ENCODE measurements at places on chromosomes 4 and X. TPM values are rescaled to one million over a fixed set of nuclear protein-coding genes. Genes with fewer than 3 reads are reported as not detected.

The HEPH gene
- not detected for total RNA-seq

The FDCSP gene
- total RNA-seq: not detected

The GLUD2 gene
- 0.35 TPM for total RNA-seq

The GAGE2A gene
- not detected for total RNA-seq

The TMEM144 gene
- 229 TPM for total RNA-seq

The GRIA2 gene
- total RNA-seq: not detected

The SORBS2 gene
- 23.8 TPM for total RNA-seq

The TSPAN5 gene
- 3.0 TPM for total RNA-seq

The USP46 gene
- total RNA-seq: 10.9 TPM

The HMX1 gene
- total RNA-seq: not detected

The RASGEF1B gene
- total RNA-seq: 0.15 TPM

The CLNK gene
- total RNA-seq: not detected

The ENPEP gene
- total RNA-seq: 1.3 TPM

The PHEX gene
- total RNA-seq: 0.64 TPM

The LEF1 gene
- 0.69 TPM for total RNA-seq

The SSX4B gene
- total RNA-seq: not detected

The SLC6A8 gene
- 42.0 TPM for total RNA-seq

The PAGE2B gene
- total RNA-seq: not detected

The RBMXL3 gene
- not detected for total RNA-seq

The MAGEA11 gene
- total RNA-seq: not detected

The TCEAL6 gene
- not detected for total RNA-seq

The CDX4 gene
- total RNA-seq: not detected

The ARHGAP36 gene
- total RNA-seq: not detected

The CDKL5 gene
- total RNA-seq: 4.6 TPM

The GPC4 gene
- not detected for total RNA-seq

The CLDN34 gene
- not detected for total RNA-seq

The PCDH19 gene
- 0.06 TPM for total RNA-seq

The VSIG1 gene
- not detected for total RNA-seq
